Activated CD4-positive, alpha-beta T cell treated with anti-CD3 and anti-CD28 coated beads for 36 hours (primary cell): ENCODE measurements at places on chromosomes 7 and 10. TPM values are rescaled to one million over a fixed set of nuclear protein-coding genes. Genes with fewer than 3 reads are reported as not detected.

Gene EEPD1
- total RNA-seq = 1.3 TPM

Gene VENTX
- total RNA-seq = not detected

Gene NIPSNAP2
- 69.8 TPM for total RNA-seq

Gene ELMO1
- 173 TPM for total RNA-seq

Gene IFIT1B
- not detected for total RNA-seq

Gene SLC26A3
- total RNA-seq = not detected

Gene CYP3A4
- total RNA-seq = not detected

Gene ATE1
- total RNA-seq = 23.9 TPM

Gene C10orf105
- total RNA-seq = 0.34 TPM

Gene TET1
- total RNA-seq = 0.71 TPM

Gene TAX1BP1
- 109 TPM for total RNA-seq

Gene HOXA4
- not detected for total RNA-seq

Gene HTRA1
- not detected for total RNA-seq

Gene HABP2
- not detected for total RNA-seq

Gene SFXN2
- 18.2 TPM for total RNA-seq

Gene KEL
- 0.44 TPM for total RNA-seq

Gene BLNK
- total RNA-seq = not detected

Gene PNLIPRP1
- not detected for total RNA-seq

Gene ADAP1
- total RNA-seq = 14.8 TPM

Gene TAS2R4
- 0.62 TPM for total RNA-seq

Gene VWA2
- not detected for total RNA-seq

Gene CUL2
- 45.3 TPM for total RNA-seq

Gene SMKR1
- 2.3 TPM for total RNA-seq

Gene MMP21
- total RNA-seq = not detected

Gene LOXL4
- not detected for total RNA-seq

Gene DRGX
- total RNA-seq = not detected

Gene MYO3A
- total RNA-seq = not detected

Gene LRGUK
- total RNA-seq = 0.07 TPM
